Activated naive CD8-positive, alpha-beta T cell treated with anti-CD3 and anti-CD28 coated beads for 36 hours (primary cell): ENCODE measurements at places on chromosomes 13 and 19.
A peak's percentile ranks its signal among the peaks of the same experiment; 100 is the strongest.

DNA sequence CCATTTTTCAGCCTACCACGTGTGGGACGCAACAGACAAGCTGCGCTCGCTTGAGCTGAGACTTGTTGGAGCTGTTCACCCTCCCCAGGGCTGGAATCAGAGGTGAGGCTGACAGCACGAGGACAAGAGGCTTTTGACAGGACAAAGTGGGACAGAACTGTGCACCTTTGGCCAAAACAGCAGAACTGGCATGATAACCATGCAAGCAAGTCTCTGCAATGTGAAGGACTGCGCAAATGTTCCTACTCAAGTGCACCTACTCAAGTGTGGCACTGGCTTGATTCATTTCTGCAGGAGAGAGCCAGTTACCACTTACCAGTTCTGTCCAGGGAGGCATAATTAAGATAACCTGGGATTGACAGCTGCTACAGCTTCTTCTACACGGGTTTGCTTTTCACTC lies 62.2 kb upstream of the TM9SF2 start:
- H3K27me3 ChIP-seq, result no peaks in the 10 kb centered on the region
- H3K36me3 ChIP-seq, result no peaks in the 10 kb centered on the region
- DNase-seq, result no peak
- peaks cover 36% of the 10 kb centered on the region for H3K4me1 ChIP-seq

DNA sequence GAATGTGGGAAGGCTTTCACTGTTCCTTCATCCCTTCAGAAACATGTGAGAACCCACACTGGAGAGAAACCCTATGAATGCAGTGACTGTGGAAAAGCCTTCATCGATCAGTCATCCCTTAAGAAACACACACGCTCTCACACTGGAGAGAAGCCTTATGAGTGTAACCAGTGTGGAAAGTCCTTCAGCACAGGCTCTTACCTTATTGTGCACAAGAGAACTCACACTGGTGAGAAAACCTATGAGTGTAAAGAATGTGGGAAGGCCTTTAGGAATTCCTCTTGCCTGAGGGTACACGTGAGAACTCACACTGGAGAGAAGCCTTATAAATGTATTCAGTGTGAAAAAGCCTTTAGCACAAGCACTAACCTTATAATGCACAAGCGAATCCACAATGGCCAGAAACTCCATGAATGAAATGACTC lies 18.6 kb downstream of the ZNF177 start:
- no peak for DNase-seq
- H3K4me1 ChIP-seq, result no peaks in the 10 kb centered on the region
- no peak overlapping the region for H3K27ac ChIP-seq
- H3K4me3 ChIP-seq, result no peak overlapping the region

GRCh38 chr19:32603961-32604360 lies 23.0 kb downstream of the PDCD5 start:
- DNase-seq, result no peak
- no peak overlapping the region for H3K27ac ChIP-seq
- H3K36me3 ChIP-seq, result peaks cover 7% of the 10 kb centered on the region
- H3K27me3 ChIP-seq, result no peaks in the 10 kb centered on the region

- no peak for DNase-seq
- H3K27me3 ChIP-seq, result no peaks in the 10 kb centered on the region
Measured at GRCh38 chr13:69755101-69755500, 352.5 kb upstream of the ATXN8OS start.

DNA sequence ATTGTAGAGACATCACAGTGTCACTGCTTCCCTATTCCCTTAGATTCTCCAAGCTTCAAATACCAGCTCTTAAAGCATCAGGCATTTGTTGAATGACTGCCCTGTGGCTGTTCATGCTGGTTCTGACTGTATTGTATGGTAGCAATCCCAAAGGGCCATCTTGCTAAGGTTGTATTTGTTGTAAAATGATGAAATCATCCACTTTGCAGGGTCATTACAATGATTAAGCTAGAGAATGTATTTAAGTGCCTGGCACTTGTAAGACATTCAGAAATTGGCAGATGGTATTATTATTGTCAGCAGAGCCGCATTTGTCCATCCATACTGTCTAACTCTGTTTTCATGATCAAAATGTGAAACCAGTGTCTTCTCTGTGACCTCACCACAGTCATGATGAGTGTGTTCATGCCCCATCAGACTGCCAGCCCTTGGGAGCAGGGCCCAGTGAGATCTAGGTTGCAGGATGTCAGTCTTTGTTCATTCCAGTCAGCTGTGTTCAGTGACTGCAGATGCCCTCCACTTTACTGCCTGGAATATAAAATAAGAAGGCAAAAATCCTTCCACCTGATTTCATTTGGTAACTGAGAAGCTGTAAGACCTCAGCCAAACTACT lies 86.1 kb downstream of the DHRS12 start:
- H3K36me3 ChIP-seq, result peaks cover 5% of the 10 kb centered on the region
- H3K27ac ChIP-seq, result no peak overlapping the region
- no peak overlapping the region for H3K4me3 ChIP-seq
- peaks cover 8% of the 10 kb centered on the region for H3K4me1 ChIP-seq
- H3K27me3 ChIP-seq, result no peaks in the 10 kb centered on the region
- DNase-seq, result no peak

- H3K4me3 ChIP-seq, result no peak overlapping the region
- peaks cover 8% of the 10 kb centered on the region for H3K4me1 ChIP-seq
- no peak for DNase-seq
- no peak overlapping the region for H3K27ac ChIP-seq
- H3K27me3 ChIP-seq, result no peaks in the 10 kb centered on the region
Measured at GRCh38 chr13:75717525-75717924, 81.4 kb downstream of the LMO7 start.

DNA sequence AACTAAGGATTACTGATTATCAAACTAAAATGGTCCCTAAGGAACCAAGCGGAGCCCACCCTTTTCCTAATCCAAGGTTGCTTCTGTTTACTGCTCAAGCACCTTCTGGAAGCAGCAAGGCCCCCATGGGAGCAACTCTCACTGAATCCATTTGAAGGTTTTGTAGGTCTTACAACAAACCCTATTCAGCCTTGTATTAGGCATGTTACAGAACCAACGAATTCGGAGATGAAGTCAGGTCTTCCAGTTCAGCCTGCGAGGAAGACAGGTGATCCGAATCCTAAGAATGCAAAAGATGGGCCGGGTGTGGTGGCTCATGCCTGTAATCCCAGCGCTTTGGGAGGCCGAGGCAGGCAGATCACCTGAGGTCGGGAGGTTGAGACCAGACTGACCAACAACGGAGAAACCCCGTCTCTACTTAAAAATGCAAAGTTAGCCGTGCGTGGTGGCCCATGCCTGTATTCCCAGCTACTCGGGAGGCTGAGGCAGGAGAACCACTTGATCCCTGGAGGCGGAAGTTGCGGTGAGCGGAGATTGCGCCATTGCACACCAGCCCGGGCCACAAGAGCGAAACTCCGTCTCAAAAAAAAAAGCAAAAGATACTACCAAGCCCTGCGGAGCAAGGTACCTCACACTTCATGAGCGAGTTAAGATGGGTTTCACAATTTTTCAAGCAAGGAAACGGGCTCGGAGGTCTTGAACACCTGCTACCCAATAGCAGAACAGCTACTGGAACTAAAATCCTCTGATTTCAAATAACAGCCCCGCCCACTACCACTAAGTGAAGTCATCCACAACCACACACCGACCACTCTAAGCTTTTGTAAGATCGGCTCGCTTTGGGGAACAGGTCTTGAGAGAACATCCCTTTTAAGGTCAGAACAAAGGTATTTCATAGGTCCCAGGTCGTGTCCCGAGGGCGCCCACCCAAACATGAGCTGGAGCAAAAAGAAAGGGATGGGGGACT lies 609 bp downstream of the ZAR1L start:
- DNase-seq, result peak; percentile 61
- H3K4me1 ChIP-seq, result peaks cover 17% of the 10 kb centered on the region
- peaks cover 14% of the 10 kb centered on the region for H3K36me3 ChIP-seq
- peak overlapping the region; percentile 100 for H3K27ac ChIP-seq
- H3K4me3 ChIP-seq, result peak overlapping the region; percentile 89
- H3K27me3 ChIP-seq, result no peaks in the 10 kb centered on the region

DNA sequence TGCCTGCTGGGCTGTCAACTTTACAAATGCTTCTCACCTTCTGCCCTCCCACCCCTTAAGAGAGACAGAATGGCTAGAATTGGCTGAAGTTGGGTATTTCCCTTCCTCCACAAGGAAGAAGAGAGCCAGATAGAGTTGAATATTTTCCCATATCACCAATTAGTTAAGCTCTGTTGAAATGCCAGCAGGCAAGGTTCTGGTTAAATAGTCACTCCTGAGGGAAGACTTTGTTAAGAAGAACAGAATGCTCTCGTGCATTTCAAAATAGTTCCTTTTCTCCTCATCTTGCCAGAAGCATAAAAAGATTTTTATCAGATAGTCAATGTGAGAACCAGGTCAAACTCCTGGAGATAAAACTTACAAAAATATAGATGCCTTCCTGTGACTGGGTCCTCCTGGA lies 2857.0 kb upstream of the PCDH20 start:
- no peaks in the 10 kb centered on the region for H3K4me1 ChIP-seq
- no peak overlapping the region for H3K27ac ChIP-seq
- H3K36me3 ChIP-seq, result no peaks in the 10 kb centered on the region
- no peaks in the 10 kb centered on the region for H3K27me3 ChIP-seq

GRCh38 chr19:46604781-46605355 lies 3.7 kb downstream of the CALM3 start:
- H3K4me1 ChIP-seq, result peaks cover 45% of the 10 kb centered on the region
- peak overlapping the region; percentile 96 for H3K4me3 ChIP-seq
- H3K27me3 ChIP-seq, result no peaks in the 10 kb centered on the region
- DNase-seq, result no peak
- no peak overlapping the region for H3K27ac ChIP-seq

- H3K4me1 ChIP-seq, result peaks cover 24% of the 10 kb centered on the region
- no peaks in the 10 kb centered on the region for H3K27me3 ChIP-seq
- no peak overlapping the region for H3K27ac ChIP-seq
- H3K4me3 ChIP-seq, result no peak overlapping the region
- no peaks in the 10 kb centered on the region for H3K36me3 ChIP-seq
Measured at GRCh38 chr13:94346261-94347019, 133.0 kb downstream of the DCT start.

- no peaks in the 10 kb centered on the region for H3K4me1 ChIP-seq
- peaks cover 77% of the 10 kb centered on the region for H3K36me3 ChIP-seq
- DNase-seq, result no peak
Measured at GRCh38 chr13:48068036-48068435, 26.9 kb downstream of the MED4 start.

GRCh38 chr13:26247011-26247410 lies 6.9 kb upstream of the CDK8 start:
- no peak overlapping the region for H3K27ac ChIP-seq
- no peak overlapping the region for H3K4me3 ChIP-seq
- no peaks in the 10 kb centered on the region for H3K4me1 ChIP-seq
- no peaks in the 10 kb centered on the region for H3K27me3 ChIP-seq
- no peak for DNase-seq

- no peaks in the 10 kb centered on the region for H3K4me1 ChIP-seq
- H3K4me3 ChIP-seq, result no peak overlapping the region
- no peak overlapping the region for H3K27ac ChIP-seq
- peaks cover 3% of the 10 kb centered on the region for H3K27me3 ChIP-seq
- no peaks in the 10 kb centered on the region for H3K36me3 ChIP-seq
- no peak for DNase-seq
Measured at GRCh38 chr19:51743405-51743804, 8.3 kb downstream of the FPR1 start.

DNA sequence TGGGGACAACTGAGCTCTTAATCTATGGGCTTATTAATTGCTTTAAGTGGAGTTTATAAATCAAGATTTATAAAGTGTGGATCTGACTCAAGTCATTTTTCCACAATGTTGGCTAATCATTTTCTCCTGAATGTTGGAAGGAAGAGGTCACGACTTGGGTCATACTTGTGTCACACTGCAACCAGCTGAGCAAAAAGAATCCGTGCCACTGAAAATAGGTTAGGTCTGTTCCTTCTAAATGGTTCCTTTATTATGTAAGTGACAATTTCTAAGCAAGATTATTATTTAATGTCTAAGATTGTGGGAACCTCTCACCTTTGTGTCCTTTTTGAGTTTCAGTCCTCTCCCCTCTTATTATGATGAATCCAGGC lies 178.6 kb downstream of the SHISA2 start:
- no peaks in the 10 kb centered on the region for H3K27me3 ChIP-seq
- peaks cover 63% of the 10 kb centered on the region for H3K4me1 ChIP-seq
- H3K36me3 ChIP-seq, result peaks cover 26% of the 10 kb centered on the region
- peak overlapping the region; percentile 47 for H3K27ac ChIP-seq
- no peak overlapping the region for H3K4me3 ChIP-seq
- DNase-seq, result no peak

DNA sequence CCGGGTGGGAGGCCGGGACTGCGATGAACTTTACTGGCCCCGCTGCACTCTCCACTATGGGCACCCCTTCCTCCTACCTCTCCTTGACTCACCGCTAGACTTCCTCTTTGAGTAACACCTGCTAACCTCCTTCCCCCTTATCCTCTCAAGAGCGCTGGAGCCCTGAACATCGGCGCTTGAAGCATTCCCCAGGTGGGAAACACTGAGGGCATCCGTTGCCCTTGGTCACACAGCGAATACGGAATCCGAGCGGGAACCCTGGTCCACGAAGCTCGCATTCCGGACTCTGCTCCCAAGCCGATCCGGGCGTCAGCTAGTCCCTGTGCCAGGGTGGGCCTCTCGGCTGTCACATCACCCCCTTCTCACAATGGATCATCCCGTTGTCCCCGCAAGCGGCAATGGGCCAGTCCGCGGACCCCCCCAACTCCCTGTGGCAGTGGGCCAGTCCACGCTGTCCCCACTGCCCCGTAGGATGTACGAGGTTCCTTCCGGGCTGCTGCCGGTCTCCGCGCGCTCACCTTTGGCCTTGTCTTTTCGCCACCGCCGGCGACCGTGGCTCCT lies 4.2 kb downstream of the LIPE start:
- DNase-seq, result peak; percentile 56
- peaks cover 14% of the 10 kb centered on the region for H3K36me3 ChIP-seq
- peaks cover 40% of the 10 kb centered on the region for H3K4me1 ChIP-seq
- H3K27ac ChIP-seq, result peak overlapping the region; percentile 84
- no peaks in the 10 kb centered on the region for H3K27me3 ChIP-seq

DNA sequence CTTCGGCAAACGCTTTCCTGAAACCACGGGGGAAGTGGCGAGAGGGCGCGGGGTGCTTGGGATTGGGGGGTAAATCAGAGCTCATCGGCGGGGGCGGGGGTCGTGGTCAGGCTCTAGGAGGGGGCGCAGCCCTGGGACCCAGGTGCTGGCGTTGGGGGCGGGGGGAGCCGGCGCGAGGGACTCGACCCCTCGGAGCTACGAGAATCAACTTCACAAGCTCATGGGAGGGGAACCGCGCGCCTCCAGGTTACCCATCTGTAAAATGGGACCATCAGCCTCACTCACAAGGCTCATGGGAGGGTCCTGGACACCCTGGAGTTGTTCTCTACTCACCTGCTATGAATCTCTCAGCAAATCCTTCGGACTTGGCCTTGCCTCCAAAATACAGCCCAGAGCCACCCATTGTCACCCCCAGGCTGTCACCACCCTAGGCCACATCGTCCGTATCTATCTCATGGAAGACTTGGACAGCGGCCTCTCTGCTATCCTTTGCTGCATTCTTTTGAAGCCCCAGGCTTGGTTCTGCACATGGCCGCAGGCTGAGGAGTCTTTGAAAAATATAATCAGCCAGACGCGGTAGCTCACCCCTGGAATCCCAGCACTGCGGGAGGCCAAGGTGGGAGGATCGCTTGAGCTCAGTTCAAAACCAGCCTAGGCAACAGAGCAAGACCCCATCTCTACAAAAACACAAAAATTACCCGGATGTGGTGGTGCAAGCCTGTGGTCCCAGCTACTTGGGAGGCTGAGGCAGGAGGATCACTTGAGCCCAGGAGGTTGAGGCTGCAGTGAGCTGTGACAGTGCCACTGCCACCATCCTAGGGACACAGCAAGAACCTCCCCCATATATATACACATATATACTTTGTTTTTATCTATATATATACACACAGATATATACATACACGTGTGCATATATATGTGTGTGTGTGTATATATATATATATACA lies 939 bp upstream of the RANBP3 start:
- DNase-seq, result no peak
- no peaks in the 10 kb centered on the region for H3K27me3 ChIP-seq
- peak overlapping the region; percentile 99 for H3K4me3 ChIP-seq
- peak overlapping the region; percentile 93 for H3K27ac ChIP-seq
